SIG-M5 (cell line): ENCODE measurements at places on chromosomes 2 and 18.

DNA sequence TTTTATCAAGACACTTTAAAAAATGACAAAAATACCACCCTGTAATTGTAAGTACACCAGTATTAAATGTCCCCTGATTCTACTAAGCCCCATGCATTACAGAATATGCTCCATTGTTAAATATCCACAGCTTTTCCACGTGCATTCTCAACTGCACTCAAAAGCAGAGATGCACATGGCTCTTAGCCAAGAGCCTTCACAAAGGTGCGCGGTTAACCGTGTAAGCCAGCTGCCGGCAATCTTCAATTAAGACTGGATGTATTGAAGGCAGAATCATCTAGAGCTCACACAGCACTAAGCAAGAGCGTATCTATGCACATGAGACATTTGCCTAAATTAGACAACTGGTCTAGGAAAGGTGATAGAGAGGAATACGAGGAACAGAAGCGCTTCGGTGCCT is 278.3 kb downstream of the NAPG start:
- DNase-seq: no peak

DNA sequence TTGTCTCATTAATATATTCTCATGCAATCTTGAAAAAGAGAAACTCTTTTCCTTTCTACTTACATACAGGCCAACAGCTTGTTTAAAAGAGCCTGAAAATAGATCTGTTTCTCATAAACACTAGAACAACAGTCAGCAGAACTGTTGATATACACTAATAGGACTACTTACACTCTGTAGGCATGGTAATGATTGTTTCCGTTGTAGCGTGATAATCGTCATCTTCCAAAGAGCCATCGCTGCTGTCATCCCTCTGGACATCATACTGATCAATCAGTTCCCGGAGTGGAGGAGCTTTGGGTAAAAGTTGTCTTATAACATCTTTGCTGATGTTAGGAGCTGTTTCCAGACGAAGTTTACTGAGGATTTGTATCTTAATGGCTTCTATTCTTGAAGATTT is 476 bp downstream of the MSTN start:
- no peak for DNase-seq

GRCh38 chr2:143937723-143938350 is 582.1 kb downstream of the ZEB2 start:
- no peak for DNase-seq

- no peak for DNase-seq
These were observed 22.2 kb upstream of the IL1RN start for GRCh38 chr2:113105047-113105785.
